ENCODE measurements at places on chromosomes 3 and 15.

DNA sequence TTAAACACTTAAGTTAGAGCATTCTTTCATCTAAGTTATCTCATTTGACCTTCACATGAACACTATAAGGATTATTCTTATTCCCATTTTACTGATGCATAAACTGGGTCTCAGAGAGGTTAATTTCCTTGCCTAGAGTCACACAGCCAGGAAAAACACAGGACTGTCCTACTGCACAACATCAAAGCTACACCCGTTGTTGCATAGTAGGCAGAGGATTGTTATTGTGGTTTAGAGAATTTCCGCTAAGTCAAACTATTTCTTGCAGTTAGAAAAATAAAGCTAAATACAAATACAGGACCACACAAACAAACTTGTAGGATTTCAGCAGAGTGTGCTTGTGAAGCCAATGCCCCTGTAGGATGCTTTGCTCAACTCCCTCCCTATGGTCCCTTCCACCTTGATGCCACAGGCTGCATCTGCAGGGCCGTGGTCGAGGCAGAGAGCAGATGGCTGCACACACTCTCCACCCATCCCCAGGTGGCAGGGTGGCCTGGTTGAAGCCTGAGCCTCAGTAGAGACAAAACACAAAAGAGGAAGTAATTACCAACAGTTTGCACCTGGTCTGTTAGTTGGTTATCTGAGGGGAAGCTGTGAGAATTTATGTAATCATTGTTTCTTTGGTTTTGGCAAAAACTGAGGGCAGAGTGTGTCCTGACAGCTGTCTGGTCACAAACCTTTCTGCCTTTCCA, 41.1 kb upstream of the SKOR1 start:
- DNase-seq: no peak

- DNase-seq: peak; percentile 16
Observed at GRCh38 chr3:70277304-70277703, 35.1 kb downstream of the MDFIC2 start.

DNA sequence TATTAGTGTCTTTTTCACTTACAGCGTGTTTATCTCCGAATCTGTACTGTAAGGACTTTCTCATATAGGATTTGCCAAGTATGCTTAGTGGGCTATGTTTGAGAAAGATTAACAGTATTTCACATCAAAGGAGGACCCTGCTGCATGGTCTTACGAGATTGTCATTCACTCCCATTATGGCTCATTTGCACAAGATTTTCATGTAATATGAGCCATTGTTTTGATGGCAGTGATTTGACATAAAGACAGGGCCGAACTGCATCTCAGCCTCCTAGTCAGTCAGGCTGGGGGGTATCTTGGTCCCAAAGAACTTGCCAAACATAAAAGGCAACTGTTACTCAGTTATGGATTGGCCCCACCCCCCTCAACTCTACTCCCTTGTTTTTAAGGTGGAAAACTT, 205.9 kb downstream of the ZIC1 start:
- DNase-seq: no peak

DNA sequence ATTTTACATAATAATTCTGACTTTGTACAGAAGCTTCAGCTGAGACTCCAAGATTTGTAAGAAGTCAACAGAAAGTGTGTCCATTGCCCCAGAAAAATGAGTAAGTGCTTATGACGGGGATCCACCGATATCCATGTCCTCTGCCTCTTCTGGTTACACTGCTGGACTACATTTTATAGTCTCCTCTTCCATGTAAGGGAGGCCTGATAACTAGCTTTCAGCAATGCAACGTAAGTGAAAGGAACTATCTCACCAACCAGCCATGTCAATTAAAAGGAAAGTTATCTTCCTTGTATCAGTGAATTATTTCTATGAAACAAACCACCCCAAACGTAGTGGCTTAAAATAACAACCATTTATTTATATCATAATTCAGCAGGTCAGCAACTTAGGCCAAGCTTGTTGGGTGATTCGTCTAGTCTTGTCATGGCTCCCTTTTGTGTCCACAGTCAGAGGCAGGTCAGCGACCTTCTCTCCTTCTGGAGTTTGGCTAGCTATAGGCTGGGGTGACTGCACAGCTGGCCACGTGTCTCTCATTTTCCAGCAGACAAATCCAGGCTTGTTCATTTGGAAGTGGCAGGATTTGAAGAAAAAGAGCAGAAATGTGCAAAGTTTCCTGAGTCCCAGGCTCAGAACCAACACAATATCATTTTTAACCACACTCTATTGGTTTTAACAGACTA, 44.9 kb downstream of the TRIM69 start:
- no peak for DNase-seq

- DNase-seq: no peak
Observed at GRCh38 chr15:64856429-64857145, 14.9 kb downstream of the PLEKHO2 start.

DNA sequence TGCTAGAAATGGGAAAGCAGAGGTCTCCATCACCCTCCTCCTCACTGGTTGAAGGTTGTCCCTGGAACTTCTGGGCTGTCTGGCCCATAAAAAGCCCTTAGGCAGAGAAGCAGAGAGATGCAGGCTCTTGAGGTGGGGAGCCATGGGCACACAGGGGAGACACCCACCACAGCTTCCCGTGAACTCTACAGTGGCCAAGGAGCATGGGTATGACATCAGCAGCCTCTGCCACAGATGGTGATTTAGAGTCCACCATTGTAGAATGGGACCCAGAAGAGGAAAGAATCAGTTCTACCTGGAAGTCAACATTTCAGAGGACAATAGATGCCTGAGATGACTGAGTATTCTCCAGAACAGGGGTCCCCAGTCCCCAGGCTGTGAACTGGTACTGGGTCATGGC, 105.6 kb upstream of the LRRN1 start:
- DNase-seq: no peak

DNA sequence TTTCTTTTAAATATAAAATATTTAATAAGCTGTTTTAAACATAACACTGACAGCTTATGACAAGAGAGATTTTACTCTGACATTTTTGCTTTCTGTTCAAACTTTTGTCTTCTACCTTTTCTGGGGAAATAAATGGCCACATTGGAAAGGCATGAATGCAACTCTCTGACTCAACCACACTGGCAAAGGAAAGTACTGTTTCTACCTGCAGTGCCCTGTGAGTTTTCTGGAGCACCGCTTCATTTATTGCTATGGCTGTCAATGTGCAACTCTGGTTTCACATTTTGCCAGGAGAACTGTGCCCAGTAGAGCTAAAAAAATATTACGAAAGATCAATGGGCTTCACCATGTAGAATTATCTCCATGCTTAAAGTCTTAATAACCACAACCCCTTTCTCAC, 15.1 kb downstream of the PDZRN3 start:
- DNase-seq: no peak

DNA sequence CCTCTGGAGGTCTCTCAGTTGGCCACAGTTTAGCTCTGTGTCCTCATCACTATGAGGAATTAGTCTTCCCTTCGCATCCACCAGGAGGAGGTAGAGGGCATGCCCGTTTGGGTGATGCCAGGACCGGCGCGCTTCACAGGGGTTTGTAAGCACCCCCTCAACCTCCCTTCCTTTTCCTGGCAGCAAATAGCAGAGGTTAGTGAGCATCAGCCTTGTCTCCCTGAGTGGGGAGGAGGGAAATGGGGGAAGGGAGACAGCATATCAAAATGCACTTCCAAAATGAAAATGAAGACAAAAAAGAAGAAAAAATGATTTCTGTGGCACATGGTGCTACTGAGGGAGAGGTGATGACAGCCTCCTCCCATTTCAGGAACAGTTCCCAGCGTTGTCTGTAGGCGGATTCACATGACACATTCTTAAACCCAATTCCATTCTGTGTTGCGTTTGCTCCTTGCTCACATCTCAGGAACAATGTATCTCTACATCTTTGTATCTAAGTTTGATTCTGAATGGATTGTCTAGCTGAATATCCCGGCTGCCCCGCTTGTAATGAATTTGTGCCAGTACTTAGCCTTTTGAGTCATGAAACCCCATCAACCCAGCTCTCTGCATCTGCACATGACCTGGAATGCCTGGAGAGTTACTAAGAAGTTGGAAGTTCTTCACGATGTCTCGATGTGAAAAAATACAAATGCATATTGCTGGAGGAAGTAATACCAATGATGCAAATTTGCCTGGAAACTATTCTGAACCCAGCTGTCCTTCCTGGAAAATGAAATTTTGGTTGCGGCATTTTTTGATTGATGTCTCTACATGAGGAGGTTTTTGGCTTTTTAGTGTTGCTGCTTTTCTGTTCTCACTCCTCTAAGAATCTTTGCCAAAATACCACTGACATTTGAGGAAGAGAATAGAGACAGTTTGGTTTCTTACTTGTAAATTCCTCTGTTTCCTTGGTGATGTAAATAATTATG, 45.2 kb downstream of the TYRO3 start:
- peak; percentile 60 for DNase-seq

DNA sequence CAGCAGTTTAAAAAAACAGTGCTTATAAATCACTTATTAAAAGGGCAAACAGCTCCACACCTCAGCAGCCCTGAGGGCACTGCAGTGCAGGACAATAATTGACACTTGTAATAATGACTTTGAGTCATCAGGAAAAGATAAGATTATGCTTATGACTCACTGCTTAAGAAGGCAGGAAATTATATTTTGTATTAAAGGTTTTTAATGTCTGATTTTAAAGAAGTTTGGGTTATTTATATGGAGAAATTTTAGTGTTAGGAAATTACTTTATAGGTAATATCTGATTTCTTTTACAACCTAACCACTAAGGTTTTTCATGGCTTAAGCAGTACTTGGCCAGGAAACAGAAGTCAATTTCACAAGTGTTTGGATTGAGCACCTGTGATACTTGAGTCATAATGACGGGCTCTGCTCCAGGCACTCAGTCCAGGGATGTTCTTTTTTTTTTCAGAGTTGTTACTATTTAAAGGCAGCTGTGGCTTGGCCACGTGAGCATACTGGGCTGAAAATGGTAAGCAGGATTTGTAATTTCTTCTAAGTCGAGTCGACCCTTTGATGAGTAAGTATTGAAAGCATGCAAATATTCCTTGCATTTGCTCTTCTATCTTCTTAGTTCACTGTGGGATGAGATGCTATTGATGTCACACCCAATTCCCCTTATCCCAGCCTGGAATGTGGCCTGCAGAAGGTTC, 21.6 kb upstream of the SLC6A20 start:
- peak; percentile 83 for DNase-seq

DNA sequence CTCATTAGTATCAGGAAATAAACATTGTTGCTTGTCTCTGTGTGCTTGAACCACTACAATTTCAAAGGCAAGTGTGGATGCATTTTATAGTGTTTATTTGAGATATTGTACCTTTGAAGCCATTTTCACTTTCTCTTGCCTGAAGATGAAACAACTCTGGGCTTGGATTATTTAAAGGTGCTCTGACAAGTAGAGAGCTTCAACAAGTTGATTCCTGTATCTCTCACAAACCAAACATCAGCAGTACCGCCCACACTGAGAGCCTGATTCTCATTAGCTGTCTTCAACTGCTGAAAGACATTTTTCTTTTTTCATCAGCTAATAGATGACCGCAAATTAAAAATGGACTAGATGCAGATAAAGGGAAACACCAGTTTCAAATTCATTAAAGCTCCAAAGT, 806 bp upstream of the CERS3 start:
- DNase-seq: no peak

DNA sequence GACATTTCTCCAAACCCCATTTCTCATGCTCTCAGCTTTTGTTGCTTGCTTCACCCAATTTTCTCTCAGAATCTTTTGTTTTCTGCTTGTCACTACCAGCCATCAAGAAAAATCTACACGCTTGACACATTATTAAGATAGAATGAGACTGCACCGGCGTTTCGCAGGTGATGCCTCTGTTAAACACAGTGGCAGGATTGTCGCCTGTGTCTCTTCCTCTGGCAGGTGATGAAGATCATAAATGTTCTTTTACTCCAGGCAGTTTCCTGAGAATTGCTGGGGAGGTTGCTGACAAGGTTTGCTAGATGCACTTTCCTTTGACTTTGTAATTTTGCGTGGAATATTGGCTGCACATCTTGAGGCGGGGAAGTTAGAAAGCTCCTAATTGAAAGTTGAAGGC, 75.4 kb downstream of the IL1RAP start:
- DNase-seq: no peak

DNA sequence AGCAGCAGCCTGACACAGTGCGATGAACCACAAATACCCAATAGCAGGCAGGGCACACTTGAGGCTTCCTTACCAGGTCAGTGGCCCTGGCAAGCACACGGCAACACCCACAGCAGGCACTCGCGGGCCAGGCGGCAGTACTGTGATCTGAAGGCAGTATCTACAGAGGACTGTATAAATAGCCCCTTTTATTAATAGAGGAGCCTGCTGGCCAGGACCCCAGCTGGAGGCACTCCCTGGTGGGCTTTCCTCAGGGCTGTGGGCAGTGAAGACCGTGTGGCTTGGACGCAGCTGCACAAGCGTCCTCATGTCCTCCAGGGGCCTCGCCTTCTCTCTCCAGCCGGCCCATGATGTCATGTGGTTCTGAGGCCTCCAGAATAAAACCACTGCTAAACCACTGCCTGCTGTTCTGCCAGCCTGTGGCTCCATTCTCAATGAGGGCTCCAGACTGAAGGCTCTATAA, 44.1 kb downstream of the LRIG1 start:
- DNase-seq: no peak

DNA sequence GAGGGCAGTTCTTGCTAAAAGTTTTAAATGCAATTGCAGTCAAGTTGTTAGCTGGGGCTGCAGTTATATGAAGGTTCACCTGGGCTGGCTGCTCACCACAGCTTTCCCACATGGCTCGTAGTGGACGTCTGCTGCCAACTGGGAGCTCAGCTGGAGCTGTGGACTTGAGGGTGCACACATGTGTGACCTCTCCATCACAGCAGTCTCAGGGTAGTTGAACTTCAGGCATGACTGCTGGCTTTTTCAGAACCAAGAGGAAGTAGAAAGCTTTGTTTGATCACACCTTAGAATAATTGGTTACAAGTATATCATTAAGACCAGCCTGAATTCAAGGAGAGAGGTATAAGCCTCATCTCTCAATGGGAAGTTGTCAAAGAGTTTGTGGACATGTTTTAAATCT, 74.1 kb downstream of the CHL1 start:
- DNase-seq: no peak

- no peak for DNase-seq
Observed at GRCh38 chr15:98902931-98903330, 104.7 kb downstream of the PGPEP1L start.

DNA sequence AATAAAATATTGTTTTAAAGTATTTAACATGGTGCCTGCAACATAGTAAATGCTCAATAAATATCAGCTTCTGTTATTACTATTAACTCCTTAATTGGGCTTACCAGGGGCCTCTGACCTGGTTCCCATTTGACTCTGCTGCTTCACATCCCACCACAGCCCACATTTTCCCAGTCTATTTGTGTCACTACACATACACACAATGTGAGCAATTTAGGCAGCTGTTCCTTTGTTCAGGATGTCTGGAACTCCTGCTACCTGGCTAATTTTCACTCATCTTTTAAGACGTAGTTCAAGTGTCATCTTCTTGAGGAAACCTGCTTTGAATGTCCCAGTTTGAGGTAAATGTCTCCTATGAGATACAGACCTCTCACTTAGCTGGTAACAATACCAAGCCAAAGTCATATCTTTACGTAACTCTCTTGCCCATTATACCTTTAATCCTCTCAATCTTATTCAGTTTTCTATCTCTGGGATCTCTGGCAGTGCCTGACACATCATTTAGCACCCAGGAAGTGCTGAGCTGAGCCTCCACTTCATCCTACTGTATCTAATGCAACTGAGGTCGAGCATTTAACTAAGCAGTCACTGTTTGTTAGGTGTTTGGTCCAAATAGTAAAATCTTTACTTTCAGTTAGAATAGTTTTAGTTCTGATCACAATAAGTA, 4.4 kb downstream of the TGFBR2 start:
- DNase-seq: no peak

GRCh38 chr15:31156226-31156625, 54.7 kb upstream of the TRPM1 start:
- DNase-seq: no peak

All from NCI-H1092 treated with DMSO at 0.1 percent for 48 hours (cell line).